Type B pancreatic cell (in vitro differentiated cells): ENCODE measurements at places on chromosomes 13 and 19. TPM values are rescaled to one million over a fixed set of nuclear protein-coding genes. Genes with fewer than 3 reads are reported as not detected.

The RPS28 gene
- 1,715 and 2,131 TPM in 2 replicates for total RNA-seq

DNA sequence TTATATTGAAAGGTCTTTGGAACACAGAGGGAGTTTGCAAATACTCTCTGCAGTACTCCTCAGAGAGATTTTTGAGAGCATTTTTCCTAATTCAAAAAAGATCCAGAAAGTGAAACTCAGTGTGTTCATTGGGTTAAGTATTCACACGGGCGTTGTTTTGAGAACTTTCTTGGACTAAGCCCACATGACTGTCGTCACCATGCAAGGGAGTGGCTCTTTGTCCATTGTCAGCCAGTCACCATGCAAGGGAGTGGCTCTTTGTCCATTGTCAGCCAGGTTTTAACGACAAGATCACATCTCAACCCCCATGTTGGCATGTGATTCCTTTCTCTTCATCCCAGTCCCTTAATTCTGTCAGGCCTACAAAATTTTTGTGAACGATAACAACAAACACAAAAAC, 81.2 kb upstream of the STK24 start:
- no peak for DNase-seq

The CYP2F1 gene
- not detected in 2 replicates for total RNA-seq

DNA sequence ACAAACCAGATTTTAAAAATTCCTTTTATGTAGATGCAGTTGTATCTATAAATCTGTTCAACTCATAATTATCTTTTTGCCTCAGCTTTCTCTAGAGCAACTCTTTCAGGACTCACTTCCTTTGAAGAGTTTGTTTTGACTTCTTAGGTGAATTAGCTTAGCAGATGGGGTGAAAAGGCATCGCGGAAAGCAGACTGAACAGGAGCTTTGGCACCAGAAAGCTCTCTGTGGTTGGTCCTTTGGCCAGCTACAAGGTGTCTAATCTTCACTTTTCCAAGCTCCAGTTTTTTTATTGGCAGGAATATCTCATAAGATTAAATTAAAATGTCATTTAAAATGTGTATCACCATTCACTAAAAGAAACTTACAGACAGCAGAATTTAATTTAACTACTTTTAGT, 60.6 kb upstream of the KLF12 start:
- DNase-seq: no peak

DNA sequence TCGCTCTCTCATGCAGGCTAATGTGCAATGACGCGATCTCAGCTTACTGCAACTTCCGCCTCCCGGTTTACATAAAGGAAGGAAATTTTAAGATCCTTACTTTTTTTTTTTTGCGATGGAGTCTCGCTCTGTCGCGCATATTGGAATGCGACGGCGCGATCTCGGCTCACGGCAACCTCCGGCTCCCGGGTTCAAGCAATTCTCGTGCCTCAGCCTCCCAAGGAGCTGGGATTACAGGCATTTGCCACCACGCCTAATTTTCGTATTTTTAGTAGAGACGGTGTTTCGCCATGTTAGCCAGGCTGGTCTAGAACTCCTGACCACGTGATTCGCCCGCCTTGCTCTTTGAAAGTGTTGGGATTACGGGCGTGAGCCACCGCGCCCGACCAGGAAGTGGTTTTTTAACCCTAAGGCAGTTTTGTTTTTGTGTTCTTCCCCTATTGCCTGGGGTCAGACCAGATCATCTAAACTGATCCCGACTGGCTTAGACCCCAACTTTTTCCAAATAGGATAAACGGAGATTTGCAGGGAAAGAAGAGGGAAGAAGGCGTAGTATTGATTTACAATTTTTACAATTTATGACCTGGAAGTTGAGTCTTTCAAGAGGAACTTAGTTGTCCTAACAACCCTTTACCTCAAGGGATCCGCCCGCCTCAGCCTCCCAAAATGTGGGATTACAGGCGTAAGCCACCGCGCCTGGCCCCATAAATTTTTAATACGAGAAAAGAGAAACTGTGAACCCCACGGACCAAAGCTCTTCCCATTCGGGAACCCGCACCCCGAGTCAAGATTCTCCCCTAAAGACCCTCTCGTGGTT, 142.0 kb downstream of the ZNF737 start:
- no peak for DNase-seq

DNA sequence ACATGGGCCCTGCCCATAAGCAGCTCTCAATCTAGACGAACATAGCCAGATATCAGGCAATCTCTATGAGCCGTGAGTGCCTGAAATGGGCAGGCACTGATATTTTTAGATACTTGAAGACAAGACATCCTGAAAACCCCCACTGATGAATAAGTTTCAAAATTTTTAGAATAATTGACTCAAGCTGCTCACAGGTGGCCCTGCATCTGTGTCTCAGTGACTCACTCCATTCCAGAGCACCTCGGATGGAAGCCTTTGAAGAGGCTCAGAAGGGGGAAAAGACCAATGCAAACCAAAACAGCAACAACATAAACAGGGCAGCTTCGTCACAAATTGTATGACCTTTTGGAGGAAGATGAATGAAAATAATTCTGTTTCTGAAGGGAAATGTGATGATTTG, 42.8 kb upstream of the SLC46A3 start:
- DNase-seq: no peak
